ENCODE measurements at places on chromosomes 1 and 21.

DNA sequence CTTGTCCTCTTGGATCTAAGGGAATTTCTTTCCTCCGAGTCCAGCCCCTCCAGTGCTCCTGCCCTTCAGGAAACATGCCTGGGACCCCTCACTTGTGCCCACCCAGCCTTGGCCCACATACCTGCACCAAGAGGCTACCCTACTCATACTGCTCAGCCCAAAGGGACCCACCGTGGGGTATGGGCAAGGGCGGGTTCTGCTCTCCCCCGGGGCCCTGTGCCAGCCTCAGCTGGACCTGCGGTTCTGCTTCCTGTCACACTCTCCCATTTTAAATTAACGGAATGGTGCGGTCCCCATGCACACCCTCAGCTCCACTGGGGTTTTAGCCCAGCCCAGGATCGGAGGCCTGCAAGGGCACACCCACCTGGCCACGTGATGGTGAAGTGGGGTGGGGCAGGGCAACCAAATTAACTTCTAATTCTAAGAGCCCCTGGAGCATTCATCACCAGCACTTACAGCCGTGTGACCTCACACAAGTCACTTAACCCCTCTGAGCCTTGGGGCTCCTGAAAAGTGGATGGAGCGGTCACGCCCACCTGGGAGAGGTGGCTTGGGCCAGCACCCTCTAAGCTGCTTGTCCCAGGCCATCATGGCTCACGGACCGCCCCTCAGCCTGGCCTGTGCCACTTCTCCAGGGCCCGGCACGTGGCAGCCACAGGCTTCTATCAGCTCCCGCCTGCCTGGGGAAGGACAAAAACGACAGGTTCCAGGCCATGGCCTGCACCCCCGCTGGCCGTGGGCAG is 28.3 kb downstream of the TP73 start:
- no peak for DNase-seq

- DNase-seq = no peak
These were observed 115.0 kb downstream of the SYF2 start for GRCh38 chr1:25117233-25117823.

- no peak for DNase-seq
These were observed 244.3 kb upstream of the NRIP1 start for GRCh38 chr21:15309022-15309590.

DNA sequence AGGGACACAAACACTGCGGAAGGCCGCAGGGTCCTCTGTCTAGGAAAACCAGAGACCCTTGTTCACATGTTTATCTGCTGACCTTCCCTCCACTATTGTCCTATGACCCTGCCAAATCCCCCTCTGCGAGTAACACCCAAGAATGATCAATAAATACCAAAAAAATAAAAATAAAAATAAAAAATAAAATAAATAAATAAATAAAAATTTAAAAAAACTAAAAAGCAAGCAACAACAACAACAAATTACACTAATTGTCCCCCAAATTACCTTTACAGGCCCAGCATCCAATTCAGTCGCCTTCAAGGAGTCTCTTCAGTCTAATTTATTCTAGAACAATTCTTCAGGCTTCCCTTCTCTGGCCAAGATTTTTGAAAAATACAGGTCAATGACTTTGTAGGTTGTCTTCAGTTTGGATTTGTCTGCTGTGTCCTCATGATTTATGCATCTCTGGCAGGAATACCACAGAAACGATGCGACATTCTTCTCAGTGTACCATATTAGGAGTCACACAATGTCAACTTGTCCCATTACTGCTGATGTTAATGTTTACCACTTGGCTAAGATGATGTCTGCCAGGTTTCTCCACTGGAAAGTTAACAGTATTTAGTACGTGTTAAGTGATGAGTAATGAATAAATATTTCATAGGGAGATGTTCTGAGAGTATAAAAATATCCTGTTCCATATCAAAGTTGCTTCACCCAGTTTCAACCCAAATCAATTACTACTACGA is 20.3 kb upstream of the BMP8B start:
- no peak for DNase-seq

- peak; percentile 41 for DNase-seq
These were observed 1.5 kb upstream of the COL16A1 start for GRCh38 chr1:31705080-31705866.

DNA sequence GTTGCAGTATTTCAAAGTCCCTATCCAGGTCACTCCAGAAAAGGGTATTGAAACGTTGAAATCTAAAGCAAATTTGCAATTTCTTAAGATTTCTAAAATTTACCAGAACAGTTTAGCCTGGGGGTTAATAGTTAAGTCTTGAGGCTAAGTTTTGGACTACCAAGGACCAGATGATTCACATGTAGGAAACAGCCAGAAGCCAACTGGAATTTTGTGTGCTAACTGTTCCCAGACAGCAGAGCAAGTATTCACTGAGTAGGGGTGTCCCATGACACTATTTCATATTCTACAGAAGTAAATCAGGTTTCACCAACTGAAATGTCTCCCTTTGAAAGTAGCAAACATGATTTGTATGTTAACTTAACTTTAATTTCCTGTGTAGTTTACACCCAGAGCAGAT is 11.5 kb upstream of the C1orf105 start:
- DNase-seq = no peak

- DNase-seq = no peak
These were observed 119.9 kb downstream of the FASLG start for GRCh38 chr1:172778456-172779455.

- no peak for DNase-seq
These were observed 96.9 kb downstream of the NEK7 start for GRCh38 chr1:198253668-198254067.

DNA sequence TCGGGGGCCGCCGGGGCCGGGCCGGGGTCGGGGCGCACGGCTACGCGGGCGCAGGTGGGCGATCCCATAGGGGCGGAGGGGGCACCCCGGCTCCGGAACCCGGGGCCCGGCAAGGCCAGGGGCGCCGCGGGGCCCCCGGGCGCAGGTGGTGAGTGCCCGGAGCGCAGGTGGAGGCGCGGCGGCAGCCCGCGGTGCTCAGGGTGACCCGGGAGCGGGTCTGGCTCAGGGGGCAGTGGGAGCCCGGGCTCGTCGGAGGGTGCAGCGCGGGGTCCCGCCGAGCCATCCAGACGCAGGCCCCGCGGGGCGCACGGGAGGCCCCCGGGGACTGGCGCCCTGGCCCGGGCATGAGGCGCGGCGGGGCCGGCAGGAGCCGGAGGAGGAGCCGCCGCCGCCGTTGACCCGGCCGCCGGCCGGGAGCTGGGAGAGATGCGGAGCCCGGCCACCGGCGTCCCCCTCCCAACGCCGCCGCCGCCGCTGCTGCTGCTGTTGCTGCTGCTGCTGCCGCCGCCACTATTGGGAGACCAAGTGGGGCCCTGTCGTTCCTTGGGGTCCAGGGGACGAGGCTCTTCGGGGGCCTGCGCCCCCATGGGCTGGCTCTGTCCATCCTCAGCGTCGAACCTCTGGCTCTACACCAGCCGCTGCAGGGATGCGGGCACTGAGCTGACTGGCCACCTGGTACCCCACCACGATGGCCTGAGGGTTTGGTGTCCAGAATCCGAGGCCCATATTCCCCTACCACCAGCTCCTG is 489 bp downstream of the CELSR2 start:
- no peak for DNase-seq

GRCh38 chr1:192566657-192567056 is 8.9 kb upstream of the RGS1 start:
- DNase-seq = no peak

Data from stimulated activated CD8-positive, alpha-beta memory T cell treated with anti-CD3 and anti-CD28 coated beads, Interleukin-7, amount 100 ng/mL, for 1 hour (primary cell).